ENCODE measurements at places on chromosomes 2 and 18. TPM values are rescaled to one million over a fixed set of nuclear protein-coding genes. Genes with fewer than 3 reads are reported as not detected.

- no peaks in the 10 kb centered on the region for H3K36me3 ChIP-seq
- peaks cover 18% of the 10 kb centered on the region for H3K4me1 ChIP-seq
- H3K27ac ChIP-seq = no peak overlapping the region
- no peak for DNase-seq
- H3K27me3 ChIP-seq = peaks cover 6% of the 10 kb centered on the region
Measured at GRCh38 chr18:54125429-54125828, 99.0 kb downstream of the MBD2 start.

Gene TRIM54
- total RNA-seq = 2.0 TPM

Gene REG1B
- not detected for total RNA-seq

DNA sequence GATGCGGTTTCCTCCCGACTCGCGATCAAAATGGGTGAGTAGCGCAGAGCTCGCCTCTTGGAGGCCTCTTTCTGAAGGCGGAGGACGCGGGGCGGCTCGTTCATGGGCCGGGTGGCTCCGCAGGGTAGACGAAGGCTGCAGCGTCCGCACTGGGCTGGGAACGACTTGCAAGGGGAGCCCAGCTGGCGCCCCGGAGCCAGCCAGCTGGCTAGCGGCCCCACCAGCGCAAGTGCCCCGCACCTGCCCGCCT, 328 bp upstream of the PASK start:
- peaks cover 4% of the 10 kb centered on the region for H3K27me3 ChIP-seq
- DNase-seq = no peak
- H3K4me3 ChIP-seq = peak overlapping the region; percentile 99
- peaks cover 10% of the 10 kb centered on the region for H3K4me1 ChIP-seq

Gene DTNA
- 29.5 TPM for total RNA-seq

GRCh38 chr2:234392041-234392615, 104.8 kb downstream of the ARL4C start:
- no peak overlapping the region for H3K27ac ChIP-seq
- H3K27me3 ChIP-seq = peaks cover 2% of the 10 kb centered on the region
- peaks cover 18% of the 10 kb centered on the region for H3K4me1 ChIP-seq
- no peak for DNase-seq
- peaks cover 11% of the 10 kb centered on the region for H3K36me3 ChIP-seq
- no peak overlapping the region for H3K4me3 ChIP-seq

Gene KCNK3
- total RNA-seq = 21.7 TPM

- no peaks in the 10 kb centered on the region for H3K36me3 ChIP-seq
- peaks cover 2% of the 10 kb centered on the region for H3K27me3 ChIP-seq
- no peak overlapping the region for H3K27ac ChIP-seq
- DNase-seq = no peak
- H3K4me3 ChIP-seq = no peak overlapping the region
Measured at GRCh38 chr18:36094431-36094830, 27.1 kb upstream of the RPRD1A start.

Gene DSG3
- not detected for total RNA-seq

DNA sequence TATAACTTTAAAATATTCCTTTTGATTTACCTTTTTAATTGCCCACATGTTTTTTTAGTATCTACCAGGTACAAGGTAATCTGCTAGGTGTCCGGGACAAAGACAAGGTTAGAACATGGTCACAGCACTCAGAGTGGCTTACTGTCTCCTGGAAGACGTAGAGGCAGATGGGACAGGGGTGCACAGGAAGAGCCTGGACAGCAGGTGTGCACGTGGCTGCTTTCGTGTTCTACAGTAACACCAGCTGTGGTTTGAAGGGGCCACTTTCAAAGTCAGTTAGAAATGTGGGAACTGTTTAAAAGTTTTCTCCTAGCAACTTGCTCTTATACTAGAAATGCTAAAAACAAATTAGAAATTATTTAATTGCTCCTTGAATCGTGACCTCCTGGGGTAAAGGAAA, 102.9 kb upstream of the ALPP start:
- H3K4me1 ChIP-seq = peaks cover 13% of the 10 kb centered on the region
- H3K36me3 ChIP-seq = no peaks in the 10 kb centered on the region
- no peak for DNase-seq

DNA sequence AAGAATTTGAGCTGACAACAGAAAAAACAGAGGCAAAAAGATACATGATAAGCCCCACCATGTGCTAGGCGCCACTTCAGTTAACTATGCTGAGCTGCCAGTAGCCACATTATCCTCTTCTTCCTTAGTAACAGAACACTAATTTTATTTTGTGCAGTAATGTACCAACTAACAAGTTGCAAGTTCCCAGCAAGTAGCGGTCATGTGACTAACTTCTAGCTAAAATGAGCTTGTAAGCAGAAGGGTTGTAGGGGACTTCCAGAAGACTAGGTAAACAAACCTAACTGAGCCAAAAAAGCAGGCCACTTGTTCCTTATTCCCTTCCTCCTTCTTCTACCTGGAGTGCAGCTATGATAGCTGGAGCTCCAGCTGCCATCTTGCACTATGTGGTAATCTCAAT, 75.5 kb downstream of the DTNB start:
- H3K4me3 ChIP-seq = no peak overlapping the region
- H3K4me1 ChIP-seq = peaks cover 1% of the 10 kb centered on the region
- no peaks in the 10 kb centered on the region for H3K36me3 ChIP-seq
- no peaks in the 10 kb centered on the region for H3K27me3 ChIP-seq
- no peak for DNase-seq
- H3K27ac ChIP-seq = no peak overlapping the region

GRCh38 chr2:58734365-58734764, 493.2 kb upstream of the FANCL start:
- no peaks in the 10 kb centered on the region for H3K36me3 ChIP-seq
- H3K27ac ChIP-seq = no peak overlapping the region
- no peaks in the 10 kb centered on the region for H3K27me3 ChIP-seq
- H3K4me1 ChIP-seq = no peaks in the 10 kb centered on the region
- H3K4me3 ChIP-seq = no peak overlapping the region

DNA sequence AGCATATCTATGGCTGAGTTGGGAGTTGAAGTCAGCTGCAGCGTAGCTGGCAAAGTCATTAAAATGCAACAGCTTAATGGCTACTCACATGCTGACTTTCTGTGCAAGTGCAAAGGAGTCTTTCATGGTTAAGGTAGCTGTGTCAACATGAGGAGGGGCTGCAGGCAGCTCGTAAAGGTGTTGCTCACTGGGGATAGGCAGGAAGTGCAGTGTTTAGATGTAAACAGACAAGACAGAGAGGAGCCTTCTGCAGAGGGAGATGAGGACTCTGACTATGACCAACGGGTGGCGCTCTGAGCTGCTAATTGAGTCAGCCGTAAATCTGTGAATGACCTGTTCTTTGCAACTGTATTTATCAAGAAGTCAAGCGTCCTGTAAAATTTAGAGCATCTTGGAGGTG, 22.3 kb upstream of the CAVIN2 start:
- H3K4me1 ChIP-seq = peaks cover 18% of the 10 kb centered on the region
- no peak overlapping the region for H3K4me3 ChIP-seq

Gene SCYGR7
- total RNA-seq = not detected

- peak within 1 kb of the TSS; percentile 98 for H3K27ac ChIP-seq
- peak within 1 kb of the TSS; percentile 99 for H3K4me3 ChIP-seq
- peak; percentile 92 for DNase-seq
- H3K27me3 ChIP-seq = peaks cover 7% of the 10 kb centered on the region
Measured at GRCh38 chr2:180980106-180980942, at the start of gene UBE2E3. UBE2E3 (plus strand) TSS chr2:180980605; CDS start chr2:180982043, 1,438 bp downstream.

DNA sequence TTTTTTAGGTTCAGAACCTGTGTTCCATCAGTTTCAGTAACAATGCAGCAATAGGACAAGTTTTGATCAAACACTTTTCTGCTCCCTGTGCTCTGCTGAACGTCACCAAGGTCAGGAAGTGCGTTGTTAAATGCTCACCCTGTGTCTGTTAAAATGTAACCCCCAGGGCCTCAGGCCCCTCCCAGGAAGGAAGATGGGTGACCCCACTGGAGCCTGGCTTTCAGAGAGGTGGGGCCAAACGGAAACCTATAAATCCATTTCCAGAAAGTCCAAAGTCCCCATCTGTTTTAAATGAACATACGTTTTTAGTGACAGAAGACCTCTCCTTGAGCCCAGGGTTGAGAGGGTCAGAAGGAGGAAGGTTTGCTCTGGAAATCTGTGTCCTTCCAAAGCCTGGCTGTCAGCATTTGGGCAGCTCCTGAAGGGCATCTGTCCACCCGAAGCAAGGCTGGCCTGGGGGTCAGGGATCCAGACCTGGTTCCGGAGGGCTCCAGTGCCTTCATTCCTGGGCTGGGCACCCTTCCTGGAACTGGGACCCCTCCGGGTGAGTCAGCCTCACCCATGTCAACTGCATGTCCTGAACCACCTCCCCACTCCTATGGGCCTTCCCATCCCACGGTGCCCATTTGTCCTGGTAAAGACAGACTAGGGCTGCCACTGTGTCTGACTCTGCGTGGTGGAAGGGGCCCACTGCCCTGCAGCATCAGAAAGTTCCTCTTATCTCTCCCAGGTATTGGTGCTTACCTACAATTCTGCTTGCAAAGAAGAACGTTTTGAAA, 117.4 kb upstream of the COPS8 start:
- peaks cover 37% of the 10 kb centered on the region for H3K4me1 ChIP-seq
- no peak for DNase-seq
- peaks cover 1% of the 10 kb centered on the region for H3K27me3 ChIP-seq
- no peak overlapping the region for H3K4me3 ChIP-seq
- no peaks in the 10 kb centered on the region for H3K36me3 ChIP-seq
- no peak overlapping the region for H3K27ac ChIP-seq

DNA sequence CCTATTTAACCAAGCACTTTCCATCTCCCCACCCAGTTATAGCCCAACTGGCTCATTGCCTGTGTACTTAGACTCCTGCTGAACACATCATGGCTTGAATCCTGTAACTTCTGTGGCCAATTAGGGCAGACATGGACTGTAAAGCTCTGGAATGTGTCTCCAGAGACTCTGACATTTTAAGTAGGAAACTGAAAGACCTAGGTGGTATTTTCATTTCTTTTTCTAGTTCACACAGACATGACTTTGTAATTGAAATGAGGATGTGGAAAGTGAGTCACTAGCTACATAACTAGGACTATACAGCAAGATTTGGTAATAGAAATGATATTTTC, 12.2 kb downstream of the DOK1 start:
- H3K36me3 ChIP-seq = no peaks in the 10 kb centered on the region
- no peaks in the 10 kb centered on the region for H3K4me1 ChIP-seq
- peaks cover 17% of the 10 kb centered on the region for H3K27me3 ChIP-seq
- no peak overlapping the region for H3K27ac ChIP-seq
- no peak for DNase-seq
- no peak overlapping the region for H3K4me3 ChIP-seq

- H3K4me3 ChIP-seq = no peak overlapping the region
- no peaks in the 10 kb centered on the region for H3K4me1 ChIP-seq
- H3K36me3 ChIP-seq = no peaks in the 10 kb centered on the region
- peak; percentile 63 for DNase-seq
- H3K27ac ChIP-seq = no peak overlapping the region
- H3K27me3 ChIP-seq = no peaks in the 10 kb centered on the region
Measured at GRCh38 chr18:2337552-2338141, 233.7 kb downstream of the METTL4 start.

DNA sequence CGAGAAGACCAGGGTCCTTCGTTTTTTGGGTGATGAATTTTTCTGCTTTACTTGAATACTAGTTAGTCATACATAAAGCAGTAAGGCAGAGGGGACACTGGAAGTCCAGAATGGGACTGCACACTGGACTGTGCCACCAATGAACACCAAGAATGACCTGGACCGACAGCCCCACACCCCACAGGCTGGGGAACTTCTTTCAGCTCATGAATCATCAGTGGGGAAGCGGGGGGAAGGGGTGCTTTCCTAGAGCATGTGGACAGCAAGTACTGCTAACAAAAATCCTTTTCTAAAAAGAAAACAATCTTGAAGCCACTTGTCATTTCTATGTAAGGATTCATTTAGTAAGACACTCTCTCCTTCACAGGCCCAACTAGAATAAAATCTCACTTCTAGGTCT, 86.0 kb downstream of the DTNB start:
- no peaks in the 10 kb centered on the region for H3K36me3 ChIP-seq
- peaks cover 4% of the 10 kb centered on the region for H3K4me1 ChIP-seq
- H3K4me3 ChIP-seq = no peak overlapping the region
- H3K27me3 ChIP-seq = no peaks in the 10 kb centered on the region
- H3K27ac ChIP-seq = no peak overlapping the region

Gene SCN7A
- total RNA-seq = 0.32 TPM

Gene RBM44
- 1.3 TPM for total RNA-seq

- no peak for DNase-seq
- H3K4me1 ChIP-seq = peaks cover 18% of the 10 kb centered on the region
- H3K27ac ChIP-seq = no peak overlapping the region
- no peaks in the 10 kb centered on the region for H3K36me3 ChIP-seq
- no peaks in the 10 kb centered on the region for H3K27me3 ChIP-seq
- no peak overlapping the region for H3K4me3 ChIP-seq
Measured at GRCh38 chr18:61470031-61470674, 136.9 kb downstream of the CDH20 start.

Gene ASXL2
- total RNA-seq = 19.9 TPM

DNA sequence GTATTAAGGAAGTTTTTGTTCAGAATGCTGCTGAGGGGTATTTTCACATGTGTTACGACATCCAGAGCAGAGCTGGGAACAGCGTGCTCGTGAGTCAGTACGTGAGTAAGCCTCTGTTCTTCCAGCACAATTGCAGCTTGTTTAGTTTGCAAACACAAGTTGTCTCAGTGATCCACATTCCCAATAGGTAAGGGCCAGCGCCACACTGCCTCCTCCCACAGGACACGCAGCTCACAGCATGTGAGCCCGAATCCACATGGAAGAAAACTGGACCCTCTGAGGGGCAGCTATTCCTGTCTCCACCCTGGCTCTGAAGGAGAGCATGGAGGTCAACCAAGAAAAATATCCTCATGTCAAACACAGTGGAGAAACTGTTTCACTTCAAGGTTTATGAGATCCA, 173.9 kb upstream of the PID1 start:
- DNase-seq = no peak
- no peak overlapping the region for H3K27ac ChIP-seq
- no peaks in the 10 kb centered on the region for H3K36me3 ChIP-seq

DNA sequence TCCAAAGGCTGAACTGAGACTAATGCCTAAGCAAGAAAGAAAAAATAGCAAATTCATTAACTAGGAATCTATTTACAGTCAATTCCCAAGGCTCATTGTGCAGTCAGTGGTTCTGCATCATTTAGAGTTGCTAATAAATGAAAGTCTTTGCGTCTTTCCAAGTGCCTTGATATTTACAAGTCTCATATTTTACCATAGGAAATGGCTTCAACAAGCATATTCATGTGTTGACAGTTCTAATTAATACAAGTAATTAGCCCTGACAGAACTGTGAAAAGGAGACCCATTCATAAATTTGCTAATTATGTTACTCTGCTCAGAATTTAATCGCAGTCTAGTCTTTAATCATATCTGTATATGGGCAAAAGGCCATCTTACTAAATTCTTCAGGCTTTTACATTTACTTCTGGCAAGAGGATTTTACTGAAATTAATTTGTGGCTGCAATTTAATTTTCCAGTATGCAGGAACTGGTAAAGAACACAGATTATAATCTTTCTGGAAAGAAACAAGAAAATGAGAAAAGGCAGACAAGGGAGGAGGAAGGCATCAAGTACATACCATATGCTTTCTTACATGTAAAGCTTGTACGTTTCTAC, 126.4 kb downstream of the RHBDD1 start:
- no peak overlapping the region for H3K4me3 ChIP-seq
- DNase-seq = no peak
- no peak overlapping the region for H3K27ac ChIP-seq

Data from glutamatergic neuron (in vitro differentiated cells).